ENCODE measurements at places on chromosomes 5 and 9. TPM values are rescaled to one million over a fixed set of nuclear protein-coding genes. Genes with fewer than 3 reads are reported as not detected.

Gene C5orf58
- not detected for total RNA-seq

Gene SCGB3A2
- not detected for total RNA-seq

Gene PCDHA6
- 0.88 TPM for total RNA-seq

Gene ARHGEF39
- 0.86 TPM for total RNA-seq

Gene SCGB3A1
- not detected for total RNA-seq

Gene RNF208
- total RNA-seq: 0.07 TPM

Gene FSTL4
- not detected for total RNA-seq

Gene GRIN1
- total RNA-seq: 0.26 TPM

Gene CD74
- total RNA-seq: 0.07 TPM

Gene WNT8A
- not detected for total RNA-seq

Gene UBAC1
- total RNA-seq: 38.5 TPM

Gene C6
- not detected for total RNA-seq

Gene CDC20B
- total RNA-seq: 0.07 TPM

Gene SLC34A3
- not detected for total RNA-seq

Gene HSPB3
- not detected for total RNA-seq

Gene ENTREP1
- 3.5 TPM for total RNA-seq

Gene CNTFR
- total RNA-seq: not detected

Gene CYLC2
- not detected for total RNA-seq

Gene NUDT12
- 7.6 TPM for total RNA-seq

Gene SV2C
- not detected for total RNA-seq

Gene COL15A1
- total RNA-seq: not detected

Gene POMT1
- total RNA-seq: 28.5 TPM

Gene CATSPER3
- total RNA-seq: not detected

Gene NXNL2
- not detected for total RNA-seq

Gene LIX1
- total RNA-seq: not detected

Gene SLC12A2
- total RNA-seq: 60.0 TPM

Gene C1QTNF2
- 0.11 TPM for total RNA-seq

Gene PCDHA1
- not detected for total RNA-seq

Gene PLPP7
- 1.5 TPM for total RNA-seq

Gene TCOF1
- 20.0 TPM for total RNA-seq

Gene RFX3
- 2.8 TPM for total RNA-seq

Gene RNF180
- 5.0 TPM for total RNA-seq

Gene PCDHA9
- not detected for total RNA-seq

Gene CFAP157
- total RNA-seq: not detected

Gene OBP2B
- total RNA-seq: not detected

Gene LCP2
- not detected for total RNA-seq

Gene CHSY3
- total RNA-seq: 2.1 TPM

All from pulmonary artery endothelial cell (primary cell).